Fibroblast of villous mesenchyme (primary cell): ENCODE measurements at places on chromosomes 5 and 9. TPM values are rescaled to one million over a fixed set of nuclear protein-coding genes. Genes with fewer than 3 reads are reported as not detected.

DNA sequence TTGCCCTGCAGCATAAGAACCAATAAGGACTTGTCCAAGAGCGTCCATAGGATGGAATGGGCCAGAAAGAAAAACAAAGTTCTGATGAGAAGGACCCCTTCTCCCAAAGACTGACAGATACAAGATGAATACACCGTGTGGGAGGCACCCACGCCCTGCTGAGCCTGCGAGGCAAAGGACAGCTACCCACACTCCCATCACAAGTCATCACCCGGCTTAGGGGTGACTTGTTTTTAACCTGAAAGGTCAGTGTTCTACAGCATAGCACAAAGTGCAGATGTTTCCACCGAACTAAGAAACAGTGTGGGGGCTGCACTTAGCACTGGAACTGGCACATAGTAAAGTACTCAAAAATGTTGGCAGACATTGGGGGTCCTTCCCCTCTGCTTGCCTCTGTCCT is 13.9 kb downstream of the TNIP1 start:
- DNase-seq = no peak

- DNase-seq = no peak
Measured at GRCh38 chr9:121924700-121925099, 168.4 kb downstream of the TTLL11 start.

GRCh38 chr5:112548246-112548881 is 129.3 kb upstream of the EPB41L4A start:
- DNase-seq = peak; percentile 90

DNA sequence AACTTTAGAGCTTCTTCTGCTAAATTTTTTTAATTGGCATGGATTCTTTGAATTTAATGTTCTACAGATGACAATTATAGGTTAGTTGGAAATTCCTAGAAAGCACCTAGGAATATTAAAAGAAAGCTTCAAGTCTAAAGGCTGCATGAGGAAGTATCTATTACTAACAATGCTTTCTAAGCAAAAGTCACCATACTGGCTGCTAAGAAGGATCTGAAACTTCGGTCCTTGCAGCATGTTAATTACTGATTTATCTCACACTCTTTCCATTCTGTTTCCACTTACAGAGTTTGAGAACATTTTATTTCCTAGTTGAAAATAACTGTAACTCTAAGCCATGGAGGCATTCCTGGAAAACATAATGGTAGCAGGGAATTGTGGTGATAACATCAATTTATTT is 8.4 kb downstream of the SEMA6A start:
- no peak for DNase-seq

DNA sequence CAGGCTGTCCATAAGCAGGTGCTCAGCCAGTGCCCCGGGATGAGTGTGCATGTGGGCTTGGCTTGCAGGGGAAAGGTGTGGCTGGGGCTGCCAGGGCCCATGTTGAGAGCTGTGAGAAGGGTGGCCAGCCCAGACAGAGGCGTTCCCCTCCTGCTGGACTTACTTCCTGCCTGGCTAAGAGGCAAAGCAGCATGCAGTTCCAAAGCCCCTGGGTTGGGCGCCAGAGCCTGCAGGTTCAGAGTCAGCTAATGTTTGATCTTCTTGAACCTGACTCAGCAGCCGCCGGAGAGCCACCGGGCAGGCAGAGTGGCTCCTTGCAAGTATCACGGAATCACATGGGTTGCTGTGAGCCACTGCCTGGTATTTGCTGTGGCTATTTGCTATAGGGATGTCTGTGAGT is 168.4 kb upstream of the MAP1B start:
- no peak for DNase-seq

DNA sequence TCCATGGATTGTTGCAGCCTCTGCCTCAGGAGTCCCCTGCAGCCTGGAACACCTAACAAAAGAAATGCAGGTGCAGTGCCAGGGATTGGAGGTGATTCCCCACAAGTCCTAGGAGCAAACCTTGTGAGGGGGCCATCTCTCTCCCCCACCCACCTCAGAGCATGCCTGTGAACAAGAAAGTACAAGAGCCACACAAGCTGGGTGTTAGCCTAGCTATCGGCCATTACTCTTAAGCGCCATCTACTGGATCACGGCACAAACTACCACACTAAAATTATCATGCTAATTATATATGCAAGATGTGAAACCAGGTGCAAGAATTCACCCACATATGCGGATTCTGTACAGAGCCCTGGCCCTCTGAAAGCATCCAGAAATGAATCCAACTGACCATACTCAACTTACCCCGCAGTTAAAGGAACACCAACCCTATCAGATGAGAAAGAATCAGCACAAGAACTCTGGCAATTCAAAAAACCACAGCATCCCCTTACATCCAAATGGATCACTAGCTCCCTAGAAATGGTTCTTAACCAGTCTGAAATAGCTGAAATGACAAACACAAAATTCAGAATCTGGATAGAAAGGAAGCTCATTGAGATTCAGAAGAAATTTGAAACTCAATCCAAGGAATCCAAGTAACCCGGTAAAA is 16.5 kb upstream of the PRSS3 start:
- DNase-seq = peak; percentile 67

GRCh38 chr9:883011-883410 is 41.5 kb downstream of the DMRT1 start:
- no peak for DNase-seq

- DNase-seq = no peak
Measured at GRCh38 chr5:156019571-156020180, 307.3 kb upstream of the SGCD start.

DNA sequence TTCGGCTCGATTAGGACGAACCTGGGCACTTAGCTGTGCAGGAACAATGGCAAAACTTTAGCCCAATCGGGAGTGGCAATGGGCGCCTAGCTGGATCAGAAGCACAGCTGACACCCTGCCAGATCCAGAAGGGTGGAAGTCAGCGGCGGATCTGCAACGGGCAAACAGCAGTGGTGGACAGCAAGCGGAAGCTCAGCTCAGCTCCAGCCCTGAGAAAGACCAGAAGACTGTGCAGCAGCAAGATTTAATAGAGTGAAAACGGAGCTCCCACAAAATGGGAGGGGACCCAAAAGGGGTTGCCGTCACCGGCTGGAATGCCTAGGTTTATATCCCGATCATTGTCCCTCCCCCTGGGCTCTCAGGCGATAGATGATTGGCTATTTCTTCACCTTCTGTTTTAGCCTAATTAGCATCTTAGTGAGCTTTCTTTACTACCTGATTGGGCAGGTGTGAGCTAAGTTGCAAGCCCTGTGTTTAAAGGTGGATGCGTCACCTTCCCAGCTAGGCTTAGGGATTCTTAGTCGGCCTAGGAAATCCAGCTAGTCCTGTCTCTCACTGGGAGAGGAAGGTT is 1237.9 kb downstream of the CDH12 start:
- DNase-seq = no peak

- DNase-seq = peak; percentile 65
Measured at GRCh38 chr5:169706758-169707450, 69.8 kb downstream of the DOCK2 start.

DNA sequence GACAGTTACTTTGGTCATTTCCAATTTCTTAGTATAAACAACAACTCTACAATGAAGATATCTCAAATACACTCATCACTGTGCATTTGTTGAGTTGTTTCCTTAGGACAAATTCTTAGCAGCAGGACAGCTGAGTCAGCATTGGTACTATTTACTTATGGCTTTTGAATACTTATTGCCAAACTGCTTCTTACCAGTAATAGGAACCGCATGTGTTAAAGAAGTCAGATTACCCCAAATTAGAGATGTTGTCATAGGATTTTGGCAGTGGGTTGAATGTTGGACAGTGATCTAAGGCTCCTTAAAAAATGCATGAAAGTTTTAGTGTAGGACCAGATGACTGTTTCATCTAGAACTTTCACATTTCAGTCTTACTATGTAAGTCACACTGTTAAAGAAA is 280.1 kb upstream of the DMRT1 start:
- no peak for DNase-seq

DNA sequence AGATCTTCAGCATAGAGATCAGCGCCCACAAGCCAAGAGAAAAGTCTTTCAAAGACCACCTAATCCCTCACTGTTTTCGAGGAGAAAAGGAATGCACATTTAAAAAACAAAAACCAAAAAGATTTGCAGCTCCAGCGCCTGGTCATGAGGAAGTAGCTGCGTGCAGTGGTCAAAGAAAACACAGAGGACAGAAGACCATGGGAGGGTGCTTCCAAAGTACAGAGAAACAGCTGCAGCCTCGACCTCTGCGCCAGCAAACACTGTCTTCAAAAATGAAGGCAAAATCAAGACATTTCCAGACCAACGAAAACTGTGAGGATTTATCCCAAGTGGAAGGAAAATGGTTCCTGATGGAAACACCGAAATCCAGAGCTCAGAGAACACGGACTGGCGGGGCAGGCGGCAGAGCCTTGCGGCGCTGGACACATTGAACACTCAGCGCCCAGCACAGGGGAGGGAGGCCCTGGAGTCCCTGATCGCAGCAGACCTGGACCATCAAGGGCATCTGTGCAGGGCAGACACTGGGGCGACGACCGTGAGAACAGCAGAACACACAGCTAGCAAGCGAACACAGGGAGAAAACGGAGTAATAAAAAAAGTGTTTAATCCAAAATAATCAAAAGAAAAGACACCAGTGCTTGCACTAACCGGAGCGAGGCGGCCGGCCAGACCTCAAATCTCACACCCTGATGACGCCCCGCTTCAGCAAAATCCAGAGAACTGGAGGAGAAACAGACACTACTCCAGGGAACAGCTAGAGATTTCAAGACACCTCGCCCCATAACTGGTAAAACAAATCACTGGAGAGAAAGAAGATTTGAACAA is 12.6 kb upstream of the SLC12A7 start:
- DNase-seq = peak; percentile 33

GRCh38 chr5:117588611-117589010 is 1014.0 kb upstream of the SEMA6A start:
- peak; percentile 8 for DNase-seq

DNA sequence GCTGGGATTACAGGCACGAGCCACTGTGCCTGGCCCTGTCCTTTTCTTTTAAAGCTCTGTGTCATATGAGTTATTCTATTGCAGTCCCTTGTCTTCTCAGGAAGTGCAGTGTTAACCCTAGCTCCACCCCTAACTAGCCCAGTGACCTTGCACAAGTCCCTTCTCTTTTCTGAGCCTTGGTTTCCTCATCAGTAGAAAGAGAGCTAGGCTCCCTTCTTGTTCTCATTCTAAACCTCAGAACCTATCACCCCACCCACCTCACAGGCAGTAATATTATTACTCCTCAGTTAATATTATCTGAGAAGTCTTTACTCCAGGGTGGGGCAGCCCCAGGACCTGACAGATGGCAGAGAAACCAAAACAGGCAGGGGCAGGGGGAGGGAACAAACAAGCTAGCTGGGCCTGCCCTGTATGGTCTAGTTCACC is 7.2 kb downstream of the CYFIP2 start:
- no peak for DNase-seq

DNA sequence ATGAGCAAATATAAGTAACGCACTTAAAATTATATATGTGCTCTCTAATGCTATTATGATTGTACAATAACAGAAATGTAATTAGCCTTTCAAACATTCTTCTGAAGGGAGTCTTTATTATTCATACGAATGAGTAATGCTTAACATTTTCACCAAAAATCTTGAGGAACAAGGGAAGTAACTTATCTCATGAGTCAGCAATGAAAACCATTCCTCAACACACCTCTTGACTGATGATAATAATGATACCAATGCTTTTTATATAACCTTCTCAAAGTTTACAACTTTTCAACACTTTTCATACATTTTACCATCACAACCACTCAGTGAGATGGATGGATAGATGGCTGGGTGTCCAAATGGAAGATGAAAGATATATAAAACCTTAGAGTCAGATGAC is 369.3 kb downstream of the BNC2 start:
- DNase-seq = no peak

- no peak for DNase-seq
Measured at GRCh38 chr9:130321539-130321938, 56.0 kb downstream of the HMCN2 start.

DNA sequence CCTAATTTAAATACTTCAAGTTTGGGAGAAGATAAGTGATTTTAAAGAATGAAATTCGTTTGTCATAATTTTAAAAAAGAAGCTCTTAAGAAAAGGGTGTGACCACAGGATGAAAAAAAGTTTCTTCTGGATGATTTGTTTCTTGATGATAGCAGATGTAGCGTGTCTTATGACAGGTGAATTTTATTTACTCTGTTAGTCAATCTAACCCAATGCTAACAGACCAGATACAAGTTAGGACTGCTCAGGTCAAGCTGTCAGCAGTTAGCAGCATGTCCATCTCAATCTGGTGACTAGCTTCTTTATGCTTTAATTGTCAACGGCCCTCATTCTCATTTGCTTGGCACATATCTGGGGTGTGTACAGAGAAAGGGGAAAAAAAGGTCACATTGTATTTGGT is 456.0 kb downstream of the BNC2 start:
- no peak for DNase-seq

DNA sequence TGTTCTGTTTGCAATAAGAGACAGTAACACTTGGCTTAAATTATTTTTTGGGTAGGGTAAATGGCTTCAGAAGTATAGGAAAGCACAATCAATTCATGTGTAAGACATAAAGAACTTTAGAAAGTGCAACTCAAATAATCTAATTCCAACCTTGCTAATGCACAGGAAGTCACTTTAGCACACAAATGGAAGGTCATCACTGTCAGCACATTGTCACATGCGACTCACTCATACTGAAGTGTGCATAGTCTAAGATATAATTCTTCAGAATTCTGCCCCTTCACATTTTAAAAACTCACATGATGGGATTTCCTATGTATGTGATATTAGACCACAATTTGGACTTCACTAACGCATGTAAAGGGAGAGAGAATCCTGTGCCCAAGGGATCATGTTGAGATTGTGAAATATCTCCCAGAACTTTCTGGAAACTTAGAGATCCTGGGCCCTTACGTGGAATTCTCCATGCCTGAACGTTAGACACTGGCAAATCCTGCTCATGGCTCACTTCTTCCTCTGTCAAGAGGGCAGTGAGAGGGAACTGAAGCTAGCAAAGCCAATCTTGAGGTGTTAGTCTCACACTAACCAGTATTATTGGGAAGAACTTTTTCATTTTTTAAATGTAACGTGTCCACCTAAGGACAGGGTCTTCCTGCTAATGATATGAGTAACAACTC is 403.2 kb upstream of the PTGER4 start:
- DNase-seq = no peak

- DNase-seq = no peak
Measured at GRCh38 chr5:179348843-179349242, 3.6 kb upstream of the ADAMTS2 start.

Gene NREP
- total RNA-seq = 146 and 253 TPM in 2 replicates

Gene IRX2
- 0.32 and 3.0 TPM in 2 replicates for total RNA-seq

Gene KCNIP1
- total RNA-seq = not detected in 2 replicates

Gene CATSPER3
- total RNA-seq = under 0.01 TPM in 1 of 2 replicates, not detected in the other

Gene PTRH1
- 11.7 and 16.4 TPM in 2 replicates for total RNA-seq

Gene PCDHGA6
- 4.7 and 4.8 TPM in 2 replicates for total RNA-seq

Gene MYMK
- not detected in 2 replicates for total RNA-seq
